Hematopoietic multipotent progenitor cell treated with erythropoietin and hydrocortisone succinate and interleukin-3 and kit ligand, for 6 days (in vitro differentiated cells): ENCODE measurements at places on chromosomes 4 and X.

DNA sequence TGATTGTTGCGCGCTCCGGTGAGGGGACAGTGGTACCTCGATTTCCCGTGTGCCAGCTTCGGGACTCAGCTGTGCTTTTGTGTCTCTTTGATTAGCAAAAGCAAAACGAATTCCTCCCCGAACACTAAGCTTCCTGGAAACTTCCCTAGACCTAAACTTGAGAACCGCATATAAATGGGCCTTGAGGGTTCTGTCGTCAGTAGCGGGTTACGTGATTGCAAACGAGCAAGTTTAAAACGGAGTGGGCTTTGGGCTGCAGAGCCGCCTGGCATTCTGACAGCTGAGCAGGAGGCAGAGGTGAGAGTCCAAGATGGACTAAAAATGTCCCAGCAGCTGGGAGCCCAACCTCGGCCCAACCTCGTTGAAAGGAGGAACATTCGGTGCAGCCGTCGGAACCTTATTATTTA is 1.2 kb upstream of the TAPT1 start:
- peak; percentile 55 for DNase-seq

DNA sequence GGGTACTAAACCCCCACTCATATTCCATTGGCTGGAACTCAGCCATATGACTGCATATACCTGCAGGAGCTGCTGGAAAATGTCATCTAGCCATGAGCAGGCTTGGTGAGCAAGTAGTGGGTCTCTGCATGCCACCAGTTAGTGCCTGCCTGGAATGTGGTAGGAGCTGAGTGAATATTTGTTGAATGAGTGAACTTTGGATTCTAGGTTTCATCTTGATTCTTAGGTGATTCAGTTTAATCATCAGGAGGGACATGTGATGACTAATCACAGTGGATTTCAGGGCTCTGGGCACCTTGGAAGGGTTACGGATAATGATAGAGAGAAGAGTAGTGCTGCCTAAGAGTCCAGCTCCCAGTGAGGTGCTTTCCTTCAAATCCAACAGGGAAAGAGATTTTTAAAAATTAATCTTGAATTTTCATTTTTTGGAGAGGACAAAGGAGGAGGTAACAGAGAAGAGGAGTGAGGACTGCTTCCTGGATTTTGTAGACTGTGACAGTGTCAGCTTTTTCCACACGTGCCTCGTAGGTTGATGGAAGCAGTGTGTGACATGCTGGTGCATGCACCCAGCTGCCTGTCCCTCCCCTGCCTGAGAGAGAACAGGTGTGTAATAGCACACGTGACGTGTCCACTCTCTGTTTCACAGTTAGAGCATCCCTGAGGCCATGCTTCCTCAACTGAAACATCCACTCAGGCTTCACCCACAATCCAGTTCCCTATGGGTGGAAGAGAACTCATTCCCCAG is 30.4 kb downstream of the NHS start:
- no peak for DNase-seq

- no peak for DNase-seq
Observed at GRCh38 chrX:108642273-108642628, 94.1 kb downstream of the IRS4 start.

GRCh38 chrX:38260231-38260630 is 39.6 kb upstream of the SRPX start:
- DNase-seq, result peak; percentile 5

GRCh38 chr4:2482693-2483092 is 13.8 kb downstream of the RNF4 start:
- no peak for DNase-seq
